ENCODE measurements at places on chromosomes 3 and 15.

DNA sequence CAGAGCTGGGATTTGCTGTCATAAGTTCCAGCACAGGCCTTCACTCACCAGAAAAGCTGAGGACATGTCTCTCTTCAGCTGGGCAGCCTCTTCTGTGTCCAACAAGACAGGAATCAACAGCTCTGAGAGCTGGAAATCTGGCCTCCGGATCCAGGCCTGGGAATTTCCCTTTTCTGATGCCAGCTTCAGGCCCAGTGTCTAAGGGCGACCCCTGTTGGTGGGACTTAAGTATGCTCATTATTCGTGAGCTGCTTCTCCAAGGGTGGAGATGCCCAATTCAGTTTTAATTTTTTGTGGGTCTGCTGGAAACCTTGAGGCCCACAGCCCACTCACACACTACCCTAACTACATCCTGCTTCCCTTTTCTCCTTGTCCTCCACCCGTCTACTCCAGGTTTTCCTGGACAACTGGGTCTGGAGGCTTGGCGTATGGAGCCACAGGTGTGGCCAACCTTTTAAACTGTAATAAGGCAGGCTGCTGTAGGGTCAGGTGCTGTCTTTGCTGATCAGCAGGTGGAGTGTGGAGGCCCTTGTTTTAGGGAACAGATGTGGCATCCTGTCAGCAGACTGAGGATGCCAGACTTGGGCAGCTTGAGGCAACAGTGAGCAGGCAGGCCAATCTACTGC lies 2.6 kb upstream of the CEMIP start:
- H3K27me3 ChIP-seq = peaks cover 21% of the 10 kb centered on the region
- no peaks in the 10 kb centered on the region for H3K36me3 ChIP-seq
- no peak overlapping the region for H3K4me3 ChIP-seq
- peak; percentile 41 for DNase-seq
- H3K27ac ChIP-seq = no peak overlapping the region

- H3K27ac ChIP-seq = no peak overlapping the region
- no peaks in the 10 kb centered on the region for H3K36me3 ChIP-seq
- peaks cover 15% of the 10 kb centered on the region for H3K4me1 ChIP-seq
These were observed 36.7 kb downstream of the PTPN9 start for GRCh38 chr15:75542386-75542797.

GRCh38 chr3:164498917-164499316 lies 579.4 kb downstream of the SI start:
- no peak overlapping the region for H3K4me3 ChIP-seq
- no peaks in the 10 kb centered on the region for H3K36me3 ChIP-seq
- H3K27ac ChIP-seq = no peak overlapping the region
- H3K4me1 ChIP-seq = no peaks in the 10 kb centered on the region
- no peaks in the 10 kb centered on the region for H3K27me3 ChIP-seq
- DNase-seq = no peak

GRCh38 chr3:185387646-185388045 lies 24.7 kb downstream of the MAP3K13 start:
- no peaks in the 10 kb centered on the region for H3K36me3 ChIP-seq
- no peaks in the 10 kb centered on the region for H3K27me3 ChIP-seq
- no peak overlapping the region for H3K4me3 ChIP-seq
- no peak for DNase-seq
- H3K4me1 ChIP-seq = no peaks in the 10 kb centered on the region

- no peaks in the 10 kb centered on the region for H3K27me3 ChIP-seq
- H3K36me3 ChIP-seq = peaks cover 31% of the 10 kb centered on the region
- no peak overlapping the region for H3K4me3 ChIP-seq
- no peaks in the 10 kb centered on the region for H3K4me1 ChIP-seq
- no peak overlapping the region for H3K27ac ChIP-seq
- DNase-seq = no peak
These were observed 60.5 kb downstream of the DNASE1L3 start for GRCh38 chr3:58150130-58150809.

DNA sequence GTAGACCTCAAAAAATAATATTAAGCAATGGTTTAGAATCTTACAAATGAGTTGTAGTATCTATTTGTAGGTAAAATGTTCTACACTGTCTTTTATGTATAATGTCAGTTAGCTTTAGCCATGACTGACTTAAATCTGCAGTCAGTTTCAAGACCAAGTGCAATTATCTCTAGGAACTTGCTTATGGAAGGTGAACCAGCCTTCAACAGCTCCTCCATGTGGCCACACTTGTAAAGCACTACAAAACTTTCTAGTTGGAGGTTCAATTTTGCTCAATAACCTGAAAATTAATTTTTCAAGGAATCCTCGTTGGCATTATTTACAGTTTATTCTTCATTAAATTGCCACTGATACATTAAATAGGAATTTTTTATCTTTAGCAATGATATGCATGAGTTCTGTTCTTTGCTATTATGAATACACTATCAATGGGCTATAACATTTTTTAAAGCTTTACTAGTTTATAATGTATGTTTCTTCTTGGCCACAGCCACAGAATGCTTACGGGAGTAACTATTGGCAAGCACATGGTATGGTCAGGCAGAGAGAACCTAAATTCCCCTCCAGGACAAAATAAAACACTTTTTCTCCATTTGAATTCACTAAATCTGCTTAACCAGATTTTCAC lies 315.3 kb upstream of the UBE2E2 start:
- no peak overlapping the region for H3K4me3 ChIP-seq
- H3K27me3 ChIP-seq = no peaks in the 10 kb centered on the region
- no peaks in the 10 kb centered on the region for H3K36me3 ChIP-seq
- H3K4me1 ChIP-seq = no peaks in the 10 kb centered on the region
- peak; percentile 1 for DNase-seq
